ENCODE measurements at places on chromosomes 6 and 20.

GRCh38 chr6:45923831-45924391 lies 91.7 kb downstream of the CLIC5 start:
- DNase-seq = peak; percentile 47

GRCh38 chr6:26743157-26743821 lies 83.7 kb upstream of the ZNF322 start:
- DNase-seq = peak; percentile 1

GRCh38 chr6:12661432-12662089 lies 55.0 kb upstream of the PHACTR1 start:
- no peak for DNase-seq

- no peak for DNase-seq
Measured at GRCh38 chr6:95266537-95267258, 310.6 kb upstream of the MANEA start.

- no peak for DNase-seq
Measured at GRCh38 chr6:38269461-38270172, 370.1 kb downstream of the BTBD9 start.

GRCh38 chr6:105569706-105570105 lies 166.8 kb upstream of the PREP start:
- no peak for DNase-seq

DNA sequence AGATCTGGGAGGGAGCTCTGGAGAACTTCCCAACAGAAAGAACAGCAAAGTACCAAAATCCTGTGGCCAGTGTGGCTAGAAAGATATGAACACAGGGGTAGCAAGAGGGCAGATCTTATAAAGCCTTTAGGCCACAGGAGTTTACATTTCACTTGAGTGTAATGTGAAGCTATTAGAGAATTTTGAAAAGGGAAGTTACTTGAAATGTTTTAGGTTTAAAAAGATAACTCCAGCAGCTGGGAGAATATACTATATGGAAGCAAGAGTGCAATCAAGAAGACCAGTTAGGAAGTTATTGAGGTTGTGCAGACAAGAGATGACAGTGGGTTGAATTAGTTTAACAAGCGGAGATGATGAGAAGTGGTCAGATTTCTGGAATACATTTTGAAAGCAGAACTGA lies 7.9 kb downstream of the SUPT3H start:
- no peak for DNase-seq

- no peak for DNase-seq
Measured at GRCh38 chr6:132888701-132889100, 74.3 kb downstream of the RPS12 start.

DNA sequence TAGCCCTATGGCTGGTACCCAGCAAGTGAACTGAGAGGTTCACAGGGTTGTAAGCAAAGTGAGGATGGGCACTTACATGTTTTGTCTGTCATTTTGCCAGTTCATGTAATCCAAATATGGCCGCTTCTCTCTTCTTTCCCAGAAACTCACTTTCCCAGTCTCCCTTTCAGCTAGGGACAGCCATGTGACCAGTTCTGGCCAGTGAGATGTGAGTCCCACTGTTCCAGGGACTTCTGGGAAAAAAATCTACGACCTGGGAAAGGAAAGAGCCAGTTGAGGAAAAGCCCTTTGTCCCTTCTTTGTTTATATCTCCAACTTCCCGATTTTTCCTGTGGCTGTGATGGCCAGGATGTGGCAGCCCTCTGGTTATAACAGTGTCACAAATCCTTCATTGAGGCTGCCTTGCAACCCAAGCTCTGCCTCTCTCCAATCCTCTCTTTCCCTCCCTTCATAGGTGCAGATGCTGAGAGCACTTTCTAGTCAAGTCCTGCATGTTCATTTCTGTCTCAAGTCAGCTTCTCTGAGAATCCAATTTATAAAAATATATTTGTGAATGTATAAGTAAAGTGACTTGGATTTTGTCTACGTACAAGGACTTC lies 148.6 kb upstream of the ZFP64 start:
- no peak for DNase-seq

DNA sequence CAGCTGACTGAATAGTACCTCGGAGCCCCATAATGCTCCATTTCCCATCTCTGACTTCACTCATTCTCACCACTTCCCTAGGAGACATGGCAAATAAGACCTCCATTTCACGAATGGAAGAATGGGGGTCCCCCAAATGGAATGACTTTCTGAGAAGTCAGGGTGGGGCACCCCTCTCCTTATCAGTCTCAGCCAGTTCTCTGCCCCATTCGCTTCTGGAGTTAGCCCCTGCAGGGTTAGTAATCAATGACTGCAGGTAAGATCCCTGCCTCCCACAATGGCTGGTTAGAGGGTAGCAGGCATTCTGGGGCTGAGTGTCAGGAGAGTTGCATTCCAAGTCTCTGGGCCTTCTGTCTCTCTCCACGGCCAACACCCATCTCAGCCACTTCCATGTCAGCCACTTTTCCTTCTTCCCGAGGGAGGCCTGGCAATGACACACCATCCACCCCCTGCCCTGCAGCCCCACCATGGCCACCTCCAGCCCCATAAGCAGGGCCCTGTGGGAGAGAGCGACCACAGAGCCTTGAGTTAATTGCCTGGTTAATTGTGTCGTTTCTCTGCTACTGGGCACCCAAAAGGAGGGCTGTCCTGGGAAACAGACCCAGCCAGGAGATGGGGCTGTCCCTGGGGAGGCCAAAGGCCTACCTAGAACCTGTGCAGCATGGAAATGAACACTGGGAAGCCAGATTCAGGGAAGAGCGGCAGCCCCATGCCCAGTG lies 13.4 kb downstream of the CCDC167 start:
- DNase-seq = no peak

DNA sequence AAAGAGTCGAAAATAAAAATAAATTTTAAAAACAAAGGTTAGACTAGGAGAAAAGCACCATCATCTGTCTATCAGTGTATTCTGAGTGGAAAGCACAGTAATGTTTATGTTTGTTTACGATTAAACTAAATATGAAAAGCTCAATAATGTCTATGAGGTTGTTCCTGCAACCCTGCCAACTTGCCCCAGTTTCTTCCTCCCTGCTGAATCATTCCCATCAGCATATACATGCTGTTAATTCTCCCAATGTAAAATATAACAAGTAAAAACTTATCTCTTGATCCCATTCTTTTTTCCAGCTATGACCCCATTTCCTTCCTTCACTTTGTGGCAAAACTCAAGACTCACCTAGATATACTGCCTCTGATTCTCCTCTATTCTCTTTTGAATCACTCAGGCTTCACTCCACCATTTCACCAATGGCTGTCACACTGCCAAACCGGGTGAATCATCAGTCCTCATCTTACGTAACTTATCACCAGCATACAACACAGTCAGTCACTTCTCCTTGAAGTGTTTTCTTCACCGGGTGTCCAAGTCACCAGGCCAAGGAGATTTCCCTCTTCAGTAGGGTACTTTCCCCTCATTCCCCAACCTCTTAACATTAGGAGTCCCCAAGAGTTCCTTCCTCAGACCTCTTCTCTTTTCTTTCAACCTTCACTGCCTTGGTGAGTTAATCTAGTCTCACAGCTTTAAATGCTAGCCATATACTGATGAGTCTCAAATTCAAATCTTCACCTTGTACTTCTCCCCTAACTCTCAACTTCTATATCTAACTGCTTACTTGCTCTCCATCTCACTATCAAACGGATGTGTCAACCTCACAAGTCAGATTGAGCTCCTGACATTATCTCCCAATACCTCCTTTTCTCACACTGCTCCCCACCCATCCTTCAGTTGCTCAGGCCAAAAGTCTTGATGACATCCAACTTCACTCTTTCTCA lies 6.2 kb downstream of the TMEM242 start:
- no peak for DNase-seq

- no peak for DNase-seq
Measured at GRCh38 chr20:15220009-15220656, 882.7 kb upstream of the FLRT3 start.

- DNase-seq = no peak
Measured at GRCh38 chr6:35498422-35499067, 1.7 kb upstream of the TEAD3 start.

- DNase-seq = no peak
Measured at GRCh38 chr20:49671433-49671832, 42.2 kb downstream of the B4GALT5 start.

DNA sequence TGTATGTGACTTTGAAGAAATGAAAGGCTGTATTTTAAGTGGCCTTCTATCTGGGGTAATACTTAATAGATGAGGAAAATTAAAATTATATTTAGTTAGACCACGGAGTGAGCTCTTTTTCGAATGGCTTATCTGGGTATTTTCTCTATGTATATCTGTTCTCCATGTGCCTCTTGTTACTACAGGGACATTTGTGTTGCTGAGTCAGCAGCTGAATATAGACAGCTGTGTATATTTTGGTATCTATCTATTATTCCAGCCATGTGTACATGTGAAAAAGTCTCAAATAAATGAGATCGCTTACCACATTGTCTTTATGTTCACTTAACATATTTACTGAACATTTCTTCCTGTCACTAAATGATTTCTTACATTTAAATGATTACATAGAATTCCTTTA lies 57.2 kb downstream of the TMEM200A start:
- no peak for DNase-seq

- DNase-seq = peak; percentile 92
Measured at GRCh38 chr20:63009988-63010769, 3.4 kb upstream of the BHLHE23 start.

- peak; percentile 17 for DNase-seq
Measured at GRCh38 chr6:125888989-125889656, 67.4 kb upstream of the HINT3 start.

DNA sequence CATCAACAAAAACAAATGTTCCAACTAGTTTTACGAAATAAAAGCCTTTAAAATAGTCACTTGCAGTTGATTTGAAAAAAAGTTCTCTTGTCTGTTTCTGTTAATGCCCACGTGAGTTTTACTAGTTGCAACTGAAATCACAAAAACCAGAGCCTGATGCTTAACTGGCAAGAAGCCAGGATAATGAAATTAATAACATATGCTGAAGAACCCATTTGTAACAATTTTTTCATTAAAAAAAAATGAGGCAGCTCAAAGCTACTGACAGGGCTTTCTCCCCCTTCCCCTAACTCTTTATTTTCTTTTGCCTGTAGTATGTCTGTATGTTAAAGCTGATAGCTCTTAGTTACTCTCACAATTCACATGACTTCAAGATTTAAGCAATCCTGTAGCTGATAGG lies 132.7 kb upstream of the EYA4 start:
- DNase-seq = no peak

GRCh38 chr20:24235296-24236175 lies 233.9 kb upstream of the SYNDIG1 start:
- DNase-seq = no peak

DNA sequence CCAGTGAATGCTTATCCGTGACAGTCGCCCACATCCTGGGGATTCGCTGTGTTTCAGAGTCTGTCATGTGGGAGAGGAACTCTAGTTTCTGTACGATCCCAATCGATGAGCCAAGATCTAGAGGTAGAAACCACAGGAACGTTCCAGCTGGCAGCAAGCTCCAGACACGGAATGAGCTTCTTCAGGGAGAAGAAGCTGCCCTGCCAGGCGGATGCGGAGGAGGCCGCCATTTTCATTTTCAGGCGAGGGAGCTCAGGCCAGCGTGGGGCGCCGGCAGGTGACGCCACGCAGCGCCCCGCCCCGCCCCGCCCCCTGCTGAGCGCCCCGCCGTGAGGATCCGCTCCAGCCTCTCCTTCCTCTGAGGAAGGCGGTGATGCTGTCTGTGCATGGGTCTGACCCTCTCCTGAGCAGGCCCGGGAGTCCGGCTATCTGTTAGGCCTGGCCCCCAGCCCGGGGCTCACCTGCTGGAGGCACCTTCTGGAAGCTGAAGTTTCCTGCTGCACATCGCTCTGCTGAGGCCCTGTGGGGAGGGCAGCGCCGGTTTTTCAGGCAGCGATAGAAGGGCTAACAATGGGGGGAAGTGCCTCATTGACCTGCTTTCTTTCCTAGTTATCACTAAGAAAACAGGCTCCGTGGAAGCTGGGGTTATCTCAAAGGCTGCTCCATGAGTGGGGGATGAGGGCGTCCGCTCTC lies 147.5 kb downstream of the ERMARD start:
- DNase-seq = no peak

DNA sequence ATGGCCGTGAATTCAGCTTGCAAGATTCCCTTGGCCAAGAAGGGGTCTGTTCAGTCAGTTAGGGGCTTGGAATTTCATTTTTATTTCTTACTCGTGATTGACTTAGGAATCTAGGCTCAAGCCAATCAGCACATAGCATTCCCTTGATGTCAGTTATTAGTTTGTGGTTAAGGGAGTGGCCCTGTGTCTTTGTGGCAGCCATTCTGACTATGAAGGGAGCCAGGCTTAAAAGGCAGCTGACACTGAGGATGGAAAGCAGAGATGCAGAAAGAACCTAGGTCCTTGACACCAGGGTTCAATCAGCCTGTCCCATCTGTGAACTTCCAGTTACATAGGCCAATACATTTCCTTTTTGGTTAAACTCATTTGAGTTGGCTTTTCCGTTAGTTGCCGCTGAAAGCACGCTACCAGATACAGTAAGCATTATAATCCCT lies 48.1 kb downstream of the MCUR1 start:
- DNase-seq = no peak

DNA sequence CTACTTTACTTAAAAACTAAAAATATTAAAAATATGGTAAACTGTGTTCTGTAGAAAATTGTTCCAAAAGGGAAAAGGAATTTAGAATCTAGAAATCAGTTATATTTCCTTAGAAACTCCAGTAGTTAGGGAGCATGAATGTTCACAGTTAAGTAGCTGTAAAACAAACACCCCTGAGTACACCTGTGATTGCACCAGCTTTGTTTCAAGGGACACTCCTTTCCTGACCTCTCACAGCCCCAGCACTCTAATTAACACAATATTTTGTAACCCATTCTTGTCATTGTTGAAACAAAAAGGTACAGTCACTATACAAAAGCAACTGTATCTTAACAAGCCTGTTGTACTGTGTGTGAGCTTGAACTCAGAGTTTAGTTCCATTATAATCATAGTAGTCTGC lies 72.3 kb downstream of the NCOA7 start:
- no peak for DNase-seq

DNA sequence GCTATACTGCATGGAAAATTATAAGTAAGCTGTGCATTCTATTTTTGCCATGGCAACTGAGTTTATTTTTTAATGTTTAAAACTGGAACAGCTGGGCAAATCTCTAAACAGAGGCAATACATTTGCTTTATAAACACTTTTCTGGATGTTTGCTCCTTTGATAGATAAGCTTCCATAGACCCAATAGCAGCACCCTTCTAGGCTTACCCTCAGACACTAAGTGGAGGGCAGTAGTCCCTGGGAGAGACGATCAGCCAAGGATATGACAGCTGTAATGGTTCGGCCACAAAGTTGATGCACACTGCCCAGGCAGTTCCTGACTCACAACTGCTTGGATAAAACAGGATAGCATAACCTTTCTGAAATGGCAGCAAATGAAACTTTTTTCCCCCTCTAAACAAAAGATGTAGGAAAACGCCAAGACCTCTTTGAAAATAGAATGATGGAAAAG lies 8.5 kb upstream of the MRPS10 start:
- DNase-seq = no peak

DNA sequence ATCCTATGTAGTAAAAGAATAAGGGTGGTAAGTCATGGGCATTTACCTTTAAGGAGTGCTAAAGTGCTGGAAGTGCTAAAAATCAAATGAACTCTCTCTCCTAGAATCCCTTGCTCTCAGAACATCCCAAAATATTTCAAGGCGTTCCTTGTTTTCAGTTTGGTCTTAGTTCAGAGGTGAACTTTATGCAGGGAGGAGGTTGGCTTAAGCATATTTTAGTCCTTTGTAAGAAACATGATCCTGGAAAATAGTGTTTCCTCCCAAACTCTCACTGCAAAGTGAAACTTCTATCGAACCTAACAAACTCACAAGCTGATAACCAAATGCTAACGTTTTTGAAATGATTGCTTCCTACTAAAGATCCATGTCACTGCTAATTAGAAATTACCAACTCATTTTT lies 231.4 kb downstream of the FOXC1 start:
- no peak for DNase-seq
